ENCODE measurements at places on chromosomes 7 and 10.
A peak's percentile ranks its signal among the peaks of the same experiment; 100 is the strongest.

- DNase-seq, result peak; percentile 81
Measured at GRCh38 chr7:1144269-1144771, 15.7 kb downstream of the ZFAND2A start.

DNA sequence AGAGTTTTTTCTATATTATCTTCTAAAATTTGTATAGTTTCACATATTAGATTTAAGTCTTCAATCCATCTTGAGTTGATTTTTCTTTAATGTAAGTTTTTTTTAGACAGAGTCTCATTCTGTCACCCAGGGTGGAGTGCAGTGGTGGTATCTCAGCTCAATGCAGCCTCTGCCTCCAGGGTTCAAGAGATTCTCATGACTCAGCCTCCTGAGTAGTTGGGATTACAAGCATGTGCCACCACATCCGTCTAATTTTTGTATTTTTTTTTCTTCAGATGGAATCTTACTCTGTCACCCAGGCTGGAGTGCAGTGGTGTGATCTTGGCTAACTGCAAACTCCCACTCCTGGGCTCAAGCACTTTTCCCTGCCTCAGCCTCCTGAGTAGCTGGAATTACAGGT lies 143.4 kb upstream of the ZNF92 start:
- no peak for DNase-seq

DNA sequence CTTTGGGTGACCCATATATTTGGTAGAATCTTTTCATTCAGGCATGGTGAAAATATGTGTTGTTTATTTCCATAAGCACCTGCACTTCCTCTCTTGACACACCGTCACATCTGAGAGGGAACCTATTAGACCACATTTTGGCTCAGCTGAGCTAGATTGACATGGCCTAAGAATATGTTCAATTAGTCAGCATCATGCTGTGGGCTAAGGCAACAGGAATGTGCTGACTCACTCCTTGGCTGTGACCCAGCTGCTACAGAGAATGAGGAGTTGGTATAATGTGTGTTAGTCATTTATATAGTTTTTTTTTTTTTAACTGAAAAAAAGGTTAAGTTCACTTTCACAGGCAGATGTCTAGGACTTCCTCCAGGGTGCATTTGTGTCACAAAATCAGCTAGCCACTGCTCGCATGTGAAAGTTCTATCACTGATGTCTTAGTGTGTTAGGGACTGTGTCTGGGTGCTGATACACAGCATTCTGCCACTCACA lies 180.6 kb downstream of the SEMA3E start:
- peak; percentile 95 for DNase-seq

GRCh38 chr7:22060197-22060596 lies 114.5 kb upstream of the CDCA7L start:
- no peak for DNase-seq

GRCh38 chr7:75654855-75655254 lies 83.9 kb downstream of the HIP1 start:
- DNase-seq, result no peak

- DNase-seq, result no peak
Measured at GRCh38 chr10:35356725-35357092, 20.4 kb downstream of the CCNY start.

DNA sequence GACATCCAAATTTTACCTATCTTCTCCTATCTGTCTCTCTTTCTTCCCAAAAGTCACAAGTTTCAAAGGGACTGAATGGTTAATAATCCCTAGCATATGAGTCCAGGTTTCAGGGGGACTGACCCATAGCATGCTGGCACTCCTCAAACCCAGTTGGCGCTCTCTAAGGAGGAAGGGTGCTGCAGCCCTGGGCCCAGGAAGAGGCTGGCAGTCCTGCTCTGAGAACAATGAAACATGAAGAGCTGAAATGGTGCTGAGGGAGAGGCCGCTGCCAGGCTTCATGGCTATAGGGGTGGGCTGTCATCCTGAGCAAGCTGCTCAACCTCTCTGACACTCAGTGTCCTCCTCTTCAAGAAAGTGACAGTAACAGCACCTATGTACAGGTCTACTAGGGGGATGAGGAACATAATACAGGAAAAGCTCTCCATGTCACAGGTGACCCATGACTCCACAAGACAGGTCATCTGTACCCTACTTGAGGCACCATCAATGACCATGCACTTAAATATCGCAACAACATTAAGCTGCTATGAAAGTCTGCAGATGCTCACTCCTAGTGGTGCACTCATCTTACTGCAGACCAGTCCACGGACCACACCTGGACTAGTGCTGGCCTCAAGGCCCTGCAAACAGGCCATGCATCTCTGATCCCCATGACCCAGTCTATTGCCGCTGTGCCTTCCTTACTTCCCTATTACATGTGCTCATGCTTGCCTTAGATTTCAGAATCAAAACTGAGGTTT lies 17.0 kb downstream of the COBL start:
- no peak for DNase-seq

GRCh38 chr7:131640686-131641085 lies 84.3 kb upstream of the PODXL start:
- no peak for DNase-seq

GRCh38 chr7:55538538-55538937 lies 33.8 kb downstream of the VOPP1 start:
- DNase-seq, result no peak

DNA sequence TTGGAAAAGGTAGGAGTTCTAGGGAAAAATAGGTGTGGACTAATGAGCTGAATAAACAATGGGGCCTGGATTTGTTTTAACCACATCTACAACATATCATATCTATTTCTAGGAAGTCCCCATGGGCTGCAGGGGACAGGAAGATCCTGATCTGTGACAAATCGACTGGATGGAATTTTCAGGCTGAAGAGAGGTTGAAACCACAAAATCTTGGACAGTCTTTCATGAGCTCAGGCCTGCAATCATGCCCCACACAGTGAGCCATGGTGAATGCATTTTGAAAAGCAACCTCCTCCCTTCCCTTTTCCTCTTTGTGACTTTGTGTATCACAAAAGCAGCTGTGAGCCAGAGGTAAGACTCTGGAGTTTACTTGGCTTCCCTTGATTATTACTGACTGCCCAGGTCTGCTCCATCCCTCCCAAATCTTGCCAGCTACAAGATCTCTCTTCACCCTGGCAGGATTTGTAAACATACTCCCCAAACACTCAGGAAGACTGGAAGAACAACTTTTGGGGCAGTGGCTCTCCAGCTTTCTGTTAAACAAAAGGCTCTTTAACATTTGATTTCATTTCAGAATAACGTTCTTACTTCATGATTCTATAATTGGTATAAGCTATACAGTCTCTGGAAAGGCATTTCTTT lies 66.4 kb downstream of the ASAH2B start:
- DNase-seq, result no peak

DNA sequence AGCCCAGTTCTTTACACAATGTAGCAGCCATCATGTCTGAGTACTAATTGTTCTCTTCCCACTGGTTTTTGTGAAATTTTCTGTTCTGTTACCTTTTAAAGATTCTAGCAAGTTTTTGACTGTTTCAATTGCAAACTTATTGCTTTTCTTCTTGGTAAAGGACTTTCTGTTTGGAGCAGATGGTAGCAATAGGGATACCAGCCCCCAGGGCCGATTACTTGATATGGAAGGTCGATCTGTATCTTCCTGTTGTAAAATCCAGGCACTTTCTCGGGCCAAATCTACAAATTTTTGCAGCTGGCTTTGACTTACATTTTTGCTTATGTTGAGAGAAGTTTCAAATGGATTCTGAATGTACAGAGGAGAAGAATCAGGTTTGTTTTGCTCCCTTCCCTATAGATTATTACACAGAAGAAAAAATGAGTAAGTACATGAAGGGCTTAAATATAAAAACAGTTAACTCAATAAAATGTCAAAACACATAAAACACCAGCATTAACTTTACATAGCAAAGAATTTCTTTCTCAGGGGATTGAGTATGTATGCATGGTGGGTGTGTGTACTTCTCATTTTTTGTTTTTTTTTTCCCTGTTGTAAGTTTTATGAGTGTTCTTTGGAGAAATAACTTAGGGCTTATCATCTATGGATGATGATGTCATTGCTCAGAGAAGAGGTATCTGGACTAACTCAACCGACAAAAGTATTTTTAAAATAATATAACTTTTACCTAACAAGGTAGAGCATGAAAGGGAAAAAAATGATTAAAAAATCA lies 35.3 kb downstream of the MTPAP start:
- DNase-seq, result no peak

- no peak for DNase-seq
Measured at GRCh38 chr7:144782883-144783282, 53.0 kb downstream of the TPK1 start.

DNA sequence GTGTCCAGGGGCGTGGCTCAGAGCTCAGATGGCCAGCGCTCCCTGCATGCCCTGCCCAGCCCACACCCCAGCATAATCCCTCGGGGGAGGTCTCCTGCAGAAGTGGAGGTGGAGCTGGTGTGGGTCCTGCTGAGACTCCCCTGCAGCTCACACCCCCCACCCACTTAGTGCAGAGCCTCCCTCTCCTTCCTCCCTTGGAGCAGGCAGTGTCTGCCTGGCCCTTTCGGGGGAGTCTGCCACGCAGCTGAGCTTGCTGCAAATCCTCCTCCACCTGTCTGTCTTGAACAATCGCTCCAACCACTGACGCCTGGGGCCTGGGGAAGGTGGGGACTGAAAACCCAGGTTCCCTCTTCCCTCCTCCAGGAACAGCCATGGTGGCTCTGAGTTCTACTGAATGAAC lies 219.7 kb upstream of the PPP2R2D start:
- no peak for DNase-seq

DNA sequence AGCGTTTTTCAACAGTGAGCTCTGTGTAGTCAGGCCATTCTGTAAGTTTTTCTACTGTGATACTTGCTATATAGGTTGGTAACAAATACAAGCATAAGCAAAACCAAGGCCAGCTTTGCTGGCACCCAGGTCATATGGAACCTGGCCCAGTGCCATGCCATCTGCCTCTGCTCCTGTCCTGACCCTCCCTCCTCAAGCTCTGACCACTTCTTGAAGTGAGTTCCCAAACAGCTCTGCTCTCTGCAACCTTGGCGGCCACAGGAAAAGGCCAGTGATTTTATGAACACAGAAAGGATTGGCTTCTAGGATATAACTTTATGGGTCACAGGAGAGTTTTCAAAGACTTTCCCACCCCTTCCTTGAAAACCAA lies 12.8 kb downstream of the NOD1 start:
- DNase-seq, result peak; percentile 26

GRCh38 chr10:113301342-113301984 lies 251.4 kb upstream of the HABP2 start:
- DNase-seq, result no peak

- DNase-seq, result no peak
Measured at GRCh38 chr7:80647436-80647835, 9.0 kb downstream of the CD36 start.

DNA sequence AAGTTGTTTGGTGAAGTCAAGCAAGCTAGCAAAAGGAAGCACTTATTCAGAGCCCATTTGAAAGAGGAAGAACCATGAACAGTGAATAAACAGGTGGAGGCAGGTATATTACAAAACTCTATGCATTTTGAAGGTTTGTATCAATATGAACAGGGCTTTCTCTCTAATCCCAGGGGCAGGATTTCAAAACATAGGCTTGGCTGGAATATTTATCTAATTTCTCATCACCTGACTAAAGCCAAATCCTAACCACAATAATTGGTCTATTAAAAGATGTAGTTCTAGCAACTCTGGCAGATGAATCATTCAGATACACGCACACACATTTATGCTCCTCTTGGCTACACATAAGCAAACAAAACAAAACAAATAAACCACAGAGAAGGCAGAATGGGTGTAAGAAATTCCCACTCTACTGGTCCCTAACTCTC lies 554.4 kb downstream of the INHBA start:
- peak; percentile 61 for DNase-seq

- no peak for DNase-seq
Measured at GRCh38 chr7:32515890-32516550, 20.7 kb downstream of the AVL9 start.

- DNase-seq, result no peak
Measured at GRCh38 chr10:78318305-78318704, 284.6 kb downstream of the RPS24 start.

DNA sequence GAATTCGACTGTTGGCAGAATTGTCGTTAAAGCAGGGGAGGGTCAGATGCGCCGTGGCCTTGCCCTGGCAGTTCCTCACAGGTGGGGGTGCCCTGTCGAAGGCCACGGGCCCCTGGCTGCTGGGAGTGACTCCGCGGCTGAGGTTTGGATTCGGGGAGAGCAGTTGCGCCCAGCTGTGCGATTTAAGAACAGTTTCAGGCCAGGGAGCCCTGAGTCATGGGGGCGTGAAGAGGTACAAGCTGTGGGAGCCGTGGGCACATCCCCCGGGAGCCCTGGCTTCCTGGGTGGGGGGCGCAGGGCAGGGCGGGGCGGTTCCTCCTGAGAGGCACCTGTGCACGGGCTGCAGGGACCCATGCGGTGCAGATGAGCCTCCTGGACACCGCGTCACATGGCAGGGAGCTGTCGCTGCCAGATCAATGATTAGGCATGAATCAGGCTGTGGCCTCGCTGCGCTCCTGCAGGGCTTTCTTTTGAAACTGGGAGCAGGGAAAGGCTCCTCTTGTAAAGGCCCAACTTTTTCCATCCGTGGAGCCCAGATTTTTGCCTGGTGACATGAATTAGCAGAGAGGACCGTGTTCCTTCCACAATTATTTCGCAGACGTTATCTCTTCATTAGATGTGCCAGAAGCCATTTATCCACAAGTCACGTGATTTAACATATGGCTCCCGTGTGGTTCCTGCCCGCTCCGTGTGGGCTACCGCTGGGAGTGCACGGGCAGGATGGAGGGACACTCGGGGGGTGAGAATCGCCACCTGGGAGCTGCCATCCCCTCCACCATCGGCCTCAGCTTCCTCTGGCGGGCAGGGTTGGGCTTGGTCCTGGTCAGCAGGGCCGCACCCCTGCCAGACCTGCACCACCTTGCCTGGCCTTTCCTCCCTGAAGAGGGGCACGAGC lies 918 bp downstream of the PWWP2B start:
- peak; percentile 69 for DNase-seq

GRCh38 chr10:49282306-49282705 lies 16.7 kb upstream of the C10orf71 start:
- DNase-seq, result no peak

GRCh38 chr7:68776326-68776725 lies 821.9 kb upstream of the AUTS2 start:
- no peak for DNase-seq

DNA sequence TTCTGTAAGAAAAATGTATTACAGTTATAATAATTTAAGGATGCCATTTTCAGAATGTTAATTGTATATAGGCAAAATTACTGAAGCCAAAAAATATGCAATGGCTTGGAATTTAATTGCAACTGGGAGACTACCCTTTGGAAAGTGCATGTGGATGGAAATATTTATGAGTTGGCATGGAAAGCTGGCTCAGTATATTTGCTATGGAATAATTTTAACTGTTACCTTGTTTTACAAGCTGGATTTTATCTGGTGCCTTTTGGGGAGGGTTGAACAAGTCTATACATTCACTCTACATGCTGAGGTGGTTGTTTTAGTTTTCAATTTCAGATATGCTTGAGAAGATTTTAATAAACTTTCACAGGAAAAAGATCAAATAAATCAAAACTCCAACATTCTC lies 80.9 kb upstream of the ABCB5 start:
- DNase-seq, result no peak

- DNase-seq, result no peak
Measured at GRCh38 chr7:13946181-13946580, 43.3 kb downstream of the ETV1 start.

GRCh38 chr10:93075369-93076221 lies 1.9 kb downstream of the CYP26A1 start:
- no peak for DNase-seq

- peak; percentile 89 for DNase-seq
Measured at GRCh38 chr7:21767300-21767900, 178.3 kb downstream of the CDCA7L start.

Data from HT-29 (cell line).